Cerebellar nuclear complex (tissue), 1 donor: ENCODE measurements at places on chromosomes 13 and 19.

DNA sequence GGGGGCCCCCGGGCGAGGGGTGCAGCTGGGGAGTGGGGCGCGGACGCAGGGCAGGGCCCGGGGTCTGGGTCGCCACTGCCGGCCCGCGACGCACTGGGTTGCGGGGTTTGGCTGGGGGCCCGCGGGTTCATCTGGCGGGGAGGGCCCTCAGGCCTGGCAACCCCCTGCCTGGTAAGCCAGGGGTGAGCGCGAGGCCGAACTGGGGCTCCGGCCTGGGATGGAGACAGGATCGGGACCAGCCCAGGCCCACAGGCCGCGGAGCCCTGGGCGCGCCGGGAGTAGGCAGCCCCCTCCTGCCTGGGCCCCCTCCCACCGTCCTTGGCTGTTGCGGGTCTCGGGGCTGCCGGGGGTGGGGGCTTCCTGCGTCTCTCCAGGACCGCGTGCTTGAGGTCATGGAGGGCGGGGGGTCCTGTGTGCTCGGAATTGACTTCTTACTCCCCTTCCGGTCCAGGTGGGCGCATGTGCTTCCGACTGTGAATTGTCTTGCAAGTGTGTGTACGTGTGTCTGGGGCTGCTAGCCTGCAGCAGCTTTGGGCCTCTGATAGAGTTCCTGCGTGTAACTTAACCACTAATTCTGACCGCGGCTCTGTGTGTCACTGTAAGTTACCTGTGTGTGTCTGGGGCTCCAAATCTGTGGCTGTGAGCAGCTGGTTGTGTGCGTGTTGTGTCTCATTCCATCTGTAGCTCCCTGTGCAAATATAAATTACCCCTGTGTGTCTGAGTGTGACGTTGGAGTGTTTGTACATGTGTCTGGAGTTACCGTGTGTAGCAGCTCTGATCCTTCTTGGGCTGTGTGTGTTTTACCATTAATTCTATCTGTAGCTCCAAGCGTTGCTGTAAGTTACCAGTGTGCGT, 751 bp downstream of the GRAMD1A start:
- no peak for DNase-seq

GRCh38 chr13:68107667-68108066, 877.5 kb upstream of the PCDH9 start:
- DNase-seq: no peak

GRCh38 chr19:4375164-4376027, 25.0 kb downstream of the SH3GL1 start:
- DNase-seq: no peak

DNA sequence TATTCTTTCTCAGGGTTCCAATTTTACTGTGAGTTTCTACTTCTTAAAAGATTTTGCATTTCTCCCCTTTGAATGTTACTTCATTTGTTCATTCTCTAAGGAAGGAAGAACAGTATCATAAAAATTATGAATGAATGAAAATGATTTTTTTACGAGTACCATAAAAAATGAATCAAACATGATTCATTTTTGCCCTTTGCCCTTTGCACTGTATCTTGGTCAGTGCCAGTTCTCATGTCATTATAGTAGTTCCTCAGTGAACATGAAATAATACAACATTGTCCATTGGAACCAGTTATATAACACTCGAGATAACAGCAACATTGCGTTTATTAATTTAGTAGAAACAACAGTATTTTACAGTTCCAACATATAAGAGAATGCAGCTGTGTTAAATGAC, 28.8 kb downstream of the FLT1 start:
- DNase-seq: no peak

- DNase-seq: no peak
Measured at GRCh38 chr13:40572961-40573360, 93.5 kb downstream of the FOXO1 start.

DNA sequence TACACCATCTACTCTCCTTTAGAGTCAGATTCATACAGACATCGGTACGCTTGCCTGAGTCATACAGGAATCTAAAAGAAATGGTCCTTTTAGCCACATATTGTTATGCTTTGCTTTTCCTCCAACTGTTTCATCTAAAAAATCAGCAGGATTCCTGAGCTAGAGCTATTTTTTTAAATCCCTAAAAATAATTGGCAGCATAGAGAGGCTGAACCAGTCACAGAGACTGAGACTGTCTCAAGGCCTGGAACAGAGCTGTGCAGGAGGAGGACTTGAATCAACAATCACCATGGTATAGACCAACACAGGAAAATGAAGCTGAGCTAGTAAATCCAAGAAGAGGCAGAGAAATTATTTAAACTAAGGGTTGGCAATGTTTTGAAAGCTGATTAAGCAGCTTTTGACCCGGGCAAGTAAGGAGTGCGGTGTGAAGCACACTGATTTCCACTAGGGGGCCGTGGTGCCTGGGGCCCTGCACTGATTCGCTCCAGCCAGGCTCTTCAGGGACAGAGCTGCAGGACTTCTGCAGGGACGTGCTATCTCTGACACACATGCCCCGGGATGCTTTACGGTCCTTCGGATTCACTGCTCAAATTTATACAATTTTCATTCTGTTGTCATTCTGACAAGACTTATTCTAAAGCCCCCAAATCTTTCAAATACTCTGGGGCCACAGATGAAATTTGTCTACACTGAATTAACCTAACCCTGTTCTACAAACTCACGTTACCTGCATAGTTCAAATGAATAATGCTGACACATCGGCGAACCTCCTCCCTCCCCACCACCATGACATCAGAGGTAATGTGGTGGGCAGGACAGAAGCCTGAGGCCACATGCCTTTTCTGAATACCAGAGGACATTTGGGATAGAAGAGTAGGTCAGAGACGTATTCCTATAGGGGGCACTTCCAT, 87.6 kb upstream of the SLC15A1 start:
- DNase-seq: no peak

DNA sequence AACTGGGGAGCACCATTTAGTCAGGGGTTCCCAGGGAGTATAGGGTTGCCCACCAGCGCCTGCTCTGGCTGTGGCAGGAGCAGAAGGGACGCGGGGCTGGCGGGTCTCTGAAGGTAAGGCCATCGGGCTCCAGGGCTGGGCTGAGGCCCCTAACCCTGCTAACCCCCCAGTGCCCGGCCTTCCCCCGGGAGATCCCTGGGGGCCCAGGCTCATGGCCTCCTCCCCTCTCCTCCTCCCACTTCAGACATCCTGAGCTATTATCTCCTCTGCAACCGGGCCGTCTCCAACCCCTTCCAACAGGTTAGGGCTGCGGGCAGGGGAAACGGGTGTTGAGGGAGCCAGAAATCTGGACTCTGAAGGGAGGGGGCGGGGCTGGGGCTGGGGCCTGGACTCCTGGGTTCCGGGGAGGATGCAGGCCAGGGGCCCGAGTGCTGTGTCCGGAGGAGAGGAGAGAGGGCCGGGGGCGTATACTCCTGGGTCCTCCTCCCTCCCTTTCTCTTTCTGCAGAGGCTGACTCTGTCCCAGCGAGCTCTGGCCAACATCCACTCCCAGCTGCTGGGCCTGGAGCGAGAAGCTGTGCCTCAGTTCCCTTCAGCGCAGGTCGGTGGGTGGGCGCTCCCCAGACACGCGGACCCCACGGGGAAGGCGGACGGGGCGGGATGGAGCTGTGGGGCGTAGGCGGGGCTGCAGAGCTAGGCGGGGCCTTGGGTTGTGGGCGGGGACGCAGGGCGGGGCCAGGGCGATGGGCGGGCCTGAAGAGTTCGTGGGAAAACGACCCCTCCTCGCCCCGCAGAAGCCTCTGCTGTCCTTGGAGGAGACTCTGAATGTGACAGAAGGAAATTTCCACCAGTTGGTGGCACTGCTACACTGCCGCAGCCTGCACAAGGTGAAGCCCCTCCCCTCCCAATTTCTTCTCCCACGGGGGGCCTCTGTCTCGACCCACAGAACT, 15.3 kb downstream of the TTYH1 start:
- no peak for DNase-seq

DNA sequence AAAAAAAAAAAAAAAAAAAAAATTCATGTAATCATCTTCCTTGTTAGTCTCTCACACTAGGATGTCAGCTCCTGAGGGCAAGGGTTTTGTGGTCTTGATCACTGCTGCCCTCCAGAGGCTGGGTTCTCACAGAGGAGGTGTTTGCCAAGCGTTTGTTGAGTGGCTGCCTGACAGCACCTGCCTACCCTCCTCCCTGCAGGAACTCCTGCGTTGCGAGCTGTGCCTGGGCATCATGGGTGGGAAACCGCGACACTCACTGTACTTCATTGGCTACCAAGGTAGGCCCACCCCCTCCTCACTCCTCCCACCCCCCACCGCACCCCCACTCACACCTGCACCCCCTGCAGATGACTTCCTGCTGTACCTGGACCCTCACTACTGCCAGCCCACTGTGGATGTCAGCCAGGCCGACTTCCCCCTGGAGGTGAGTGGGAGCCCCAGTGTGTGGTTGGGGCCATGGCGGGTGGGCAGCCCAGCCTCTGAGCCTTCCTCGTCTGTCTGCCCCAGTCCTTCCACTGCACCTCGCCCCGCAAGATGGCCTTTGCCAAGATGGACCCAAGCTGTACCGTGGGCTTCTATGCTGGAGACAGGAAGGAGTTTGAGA, 8.1 kb downstream of the ATG4D start:
- no peak for DNase-seq

- no peak for DNase-seq
Measured at GRCh38 chr13:110885966-110886869, 28.7 kb downstream of the ANKRD10 start.

GRCh38 chr13:74528734-74529513, 394.7 kb upstream of the KLF12 start:
- no peak for DNase-seq

GRCh38 chr19:17487284-17488121, 17.2 kb downstream of the SLC27A1 start:
- no peak for DNase-seq

DNA sequence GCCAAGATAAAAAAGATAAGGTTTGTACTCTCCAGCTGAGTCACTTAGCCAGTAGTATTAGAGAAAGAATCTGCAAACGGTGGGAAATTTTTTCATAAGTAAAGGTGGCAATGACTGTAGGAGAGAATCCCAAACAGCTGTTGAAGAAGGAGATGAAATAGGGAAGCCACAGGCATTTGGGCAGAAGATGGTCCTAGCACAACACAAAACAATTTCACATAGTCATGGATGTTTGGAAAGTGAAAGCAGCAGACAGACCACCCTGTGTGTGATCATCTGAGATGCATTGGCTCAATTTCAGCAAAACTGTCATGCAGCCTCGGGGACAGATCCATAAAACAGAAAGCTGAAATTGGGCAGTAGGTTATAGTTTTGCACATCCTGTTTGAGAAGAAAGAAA, 2832.4 kb downstream of the PCDH9 start:
- no peak for DNase-seq

DNA sequence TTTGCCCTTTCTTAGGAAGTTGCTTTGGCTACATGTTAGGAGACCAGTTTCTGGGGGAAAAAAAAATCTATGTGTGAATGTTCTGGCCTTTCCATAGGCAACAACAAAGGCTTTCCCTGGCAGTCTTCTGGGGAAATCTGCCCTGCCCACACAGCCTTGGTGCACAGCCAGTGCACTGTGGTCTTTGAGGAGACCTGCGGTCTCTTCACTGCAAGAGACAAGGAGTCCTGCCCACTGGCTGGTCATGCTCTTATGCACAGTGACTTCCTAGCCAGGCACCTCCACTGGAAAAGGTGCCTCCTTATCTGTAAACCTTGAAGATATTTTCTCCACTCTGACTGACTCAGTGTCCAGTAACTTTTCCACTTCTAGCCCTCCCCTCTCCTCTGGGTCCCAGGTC, 155.1 kb downstream of the SUCLA2 start:
- no peak for DNase-seq

DNA sequence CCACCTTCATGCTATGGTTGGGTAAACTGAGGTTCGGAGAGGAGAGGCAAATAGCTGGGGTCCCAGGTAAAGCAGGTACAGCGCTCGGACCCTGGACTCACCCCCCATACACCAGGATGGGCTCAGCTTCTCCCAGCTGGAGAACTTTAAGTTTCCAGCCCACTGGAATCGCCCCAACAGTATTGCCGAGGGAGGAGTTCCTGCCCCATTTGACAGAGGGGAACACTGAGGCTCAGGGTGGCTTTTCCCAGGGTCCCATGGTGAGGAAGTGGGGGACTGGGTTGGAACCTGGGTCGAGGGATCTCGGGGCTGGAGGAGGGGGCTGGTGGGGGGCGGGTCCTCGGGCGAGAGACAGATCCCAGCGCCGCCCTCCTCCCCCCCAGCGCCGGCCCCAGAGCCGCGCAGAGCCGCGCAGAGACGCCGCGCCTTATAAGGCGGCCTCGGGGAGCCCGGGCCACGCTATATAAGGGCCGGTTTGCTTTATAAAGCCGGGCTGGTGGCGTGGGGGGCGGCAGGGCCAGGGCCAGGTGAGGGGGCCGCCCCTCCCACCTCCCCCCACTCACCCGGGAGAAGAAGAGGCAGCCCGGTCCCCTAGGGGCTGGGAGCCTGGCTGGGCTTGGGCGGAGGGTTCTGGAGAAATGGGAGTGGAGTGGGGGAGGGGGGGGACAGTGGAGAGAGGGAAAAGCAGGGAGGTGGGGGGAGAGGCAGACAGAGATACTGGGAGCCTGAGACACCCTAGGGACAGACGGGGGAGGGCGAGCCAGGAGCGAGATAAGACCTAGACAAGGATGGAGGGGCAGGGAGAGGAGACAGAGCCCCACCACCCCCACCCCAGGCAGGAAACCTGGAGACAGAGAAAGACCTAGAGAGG, 1.1 kb downstream of the CNN1 start:
- DNase-seq: no peak

- no peak for DNase-seq
Measured at GRCh38 chr13:106918557-106918860, 350.6 kb upstream of the ARGLU1 start.

GRCh38 chr19:6743066-6743465, 3.6 kb downstream of the TRIP10 start:
- no peak for DNase-seq

GRCh38 chr13:109166804-109167203, 537.4 kb downstream of the MYO16 start:
- no peak for DNase-seq

GRCh38 chr19:32864318-32865007, 5.1 kb downstream of the SLC7A9 start:
- DNase-seq: no peak

DNA sequence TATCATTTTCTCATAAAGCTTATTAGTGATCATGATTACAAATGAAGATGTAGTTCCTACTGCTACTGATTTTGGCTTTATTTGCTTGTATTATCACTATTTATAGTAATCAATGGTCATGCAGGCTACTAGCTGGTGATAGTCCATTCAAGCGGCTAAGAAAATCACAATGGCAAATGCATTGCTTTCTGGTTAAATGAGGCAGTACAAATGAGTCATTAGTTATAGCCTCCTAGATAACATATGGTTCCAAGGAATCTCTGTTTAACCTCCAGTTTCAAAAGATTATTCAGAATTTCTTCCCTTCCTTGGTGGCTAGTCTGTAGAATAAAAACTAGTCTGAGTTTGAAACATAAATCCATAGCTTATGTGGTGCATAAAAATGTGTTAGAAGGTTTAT, 141.3 kb upstream of the HTR2A start:
- DNase-seq: no peak
